ENCODE measurements at places on chromosomes 5 and 9.

DNA sequence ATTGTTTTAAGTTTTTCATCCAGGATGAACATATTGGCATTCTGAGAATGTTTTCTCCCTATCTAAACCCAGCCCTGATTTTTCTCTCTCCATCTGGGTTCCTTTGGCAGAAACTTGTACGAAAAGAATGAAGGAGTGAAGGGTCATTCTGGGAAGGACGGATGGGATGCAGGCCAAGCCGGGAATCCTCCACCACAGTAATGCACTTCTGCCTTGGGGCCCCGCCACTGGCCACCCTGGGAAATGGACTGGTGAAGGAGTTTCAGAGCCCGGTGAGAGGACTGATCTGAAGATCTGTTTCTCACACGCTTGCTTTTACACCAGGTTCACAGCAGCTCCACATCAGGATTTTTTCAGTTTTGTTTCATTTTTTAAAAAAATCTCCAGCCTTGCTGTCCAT, 554.8 kb downstream of the BNC2 start:
- DNase-seq = no peak

DNA sequence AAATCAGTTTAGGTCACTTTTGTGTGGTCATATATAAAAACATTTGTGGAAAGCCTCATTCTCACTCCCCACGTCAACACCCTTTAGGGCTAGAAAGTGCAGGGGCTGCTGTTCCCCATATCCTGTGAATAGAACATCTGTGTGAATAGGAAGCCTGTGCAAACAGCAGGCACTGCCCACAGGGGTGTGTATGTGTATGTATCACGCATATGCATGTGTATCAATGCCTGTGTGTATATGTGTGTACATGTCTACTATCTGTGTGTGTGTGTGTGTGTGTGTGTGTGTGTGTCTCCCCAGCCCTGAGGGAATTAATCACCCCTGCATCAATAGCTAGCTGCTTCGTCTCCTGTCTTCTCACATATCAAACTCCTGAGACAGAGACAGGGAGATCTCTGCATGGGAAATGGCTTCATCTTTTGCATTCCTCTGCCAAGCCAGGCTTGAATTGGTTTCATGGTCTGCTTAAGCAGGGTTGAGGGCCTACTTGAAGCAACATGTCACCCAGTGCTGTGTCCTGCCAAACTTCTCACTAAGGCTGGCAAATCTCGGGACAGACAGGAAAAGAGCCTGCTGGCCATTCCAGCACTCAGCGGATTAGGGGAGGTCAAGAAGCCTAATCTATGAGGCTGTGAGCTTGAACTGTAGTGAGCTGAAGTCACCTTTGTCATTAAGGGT, 265.8 kb downstream of the ADAMTSL1 start:
- no peak for DNase-seq

- no peak for DNase-seq
These were observed 24.4 kb downstream of the SMIM15 start for GRCh38 chr5:61137835-61138234.

- no peak for DNase-seq
These were observed 192.1 kb downstream of the COMMD10 start for GRCh38 chr5:116276952-116277351.

GRCh38 chr9:111180811-111181210, 142.5 kb upstream of the LPAR1 start:
- no peak for DNase-seq

GRCh38 chr5:75053054-75053303, 621 bp upstream of the GCNT4 start:
- DNase-seq = no peak

GRCh38 chr5:74017112-74017511, 391.1 kb downstream of the ARHGEF28 start:
- no peak for DNase-seq

GRCh38 chr9:129252937-129253802, 75.1 kb upstream of the IER5L start:
- DNase-seq = no peak

- DNase-seq = peak; percentile 86
These were observed 42.4 kb upstream of the LARP1 start for GRCh38 chr5:154712518-154713437.

DNA sequence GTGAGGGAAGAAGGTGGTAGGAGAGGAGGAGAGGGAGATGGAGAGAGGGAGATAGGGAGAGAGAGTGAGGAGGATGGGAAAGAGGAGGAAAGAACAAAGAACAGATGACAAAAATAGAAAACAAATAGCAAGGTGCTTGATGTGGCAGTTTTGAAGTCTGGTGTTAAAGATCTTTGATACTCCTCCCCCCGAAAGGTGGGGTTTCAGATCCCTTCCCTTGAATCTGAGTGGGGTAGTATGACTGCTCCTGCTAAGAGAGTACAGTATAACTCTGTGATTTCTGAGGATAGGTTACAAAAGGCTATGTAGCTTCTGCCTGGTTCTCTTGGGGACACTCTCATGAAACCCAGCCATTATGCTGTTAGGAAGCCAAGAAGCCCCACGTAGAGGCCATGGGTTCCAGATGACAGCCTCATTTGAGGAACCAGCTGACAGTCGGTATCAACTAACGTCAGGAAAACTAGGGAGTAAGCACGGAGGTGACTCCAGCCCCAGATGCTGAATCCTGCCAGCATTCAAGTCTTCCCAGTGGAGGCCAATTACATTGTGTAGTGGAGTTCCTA, 102.1 kb downstream of the FANCC start:
- no peak for DNase-seq

- DNase-seq = no peak
These were observed 492.6 kb upstream of the BRINP1 start for GRCh38 chr9:119861842-119862241.

GRCh38 chr9:96006296-96006879, 130.9 kb downstream of the ERCC6L2 start:
- DNase-seq = no peak

- no peak for DNase-seq
These were observed 32.8 kb upstream of the TNIP1 start for GRCh38 chr5:151113651-151114050.

- no peak for DNase-seq
These were observed 66.0 kb downstream of the TBCA start for GRCh38 chr5:77709993-77710685.

DNA sequence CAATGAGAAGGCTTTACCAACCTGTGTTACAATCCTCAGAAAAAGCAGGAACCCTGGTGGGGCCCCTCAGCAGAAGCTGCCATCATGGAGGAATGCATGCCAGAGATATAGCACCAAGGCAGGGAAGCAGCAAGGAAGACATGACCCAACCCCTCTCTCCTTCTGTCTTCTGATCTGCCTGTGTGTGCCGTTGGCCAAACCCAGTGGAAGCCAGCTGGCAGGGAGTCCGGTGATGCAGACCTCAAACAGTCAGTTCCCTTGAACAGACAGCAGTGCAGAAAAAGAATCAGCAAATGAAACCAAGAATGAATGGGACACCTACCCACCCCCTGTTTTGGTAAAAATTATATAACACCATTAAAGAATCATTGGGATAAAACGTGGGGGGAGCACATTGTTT, 234.2 kb downstream of the ZNF608 start:
- no peak for DNase-seq

GRCh38 chr5:2288968-2289367, 406.2 kb upstream of the IRX4 start:
- no peak for DNase-seq

DNA sequence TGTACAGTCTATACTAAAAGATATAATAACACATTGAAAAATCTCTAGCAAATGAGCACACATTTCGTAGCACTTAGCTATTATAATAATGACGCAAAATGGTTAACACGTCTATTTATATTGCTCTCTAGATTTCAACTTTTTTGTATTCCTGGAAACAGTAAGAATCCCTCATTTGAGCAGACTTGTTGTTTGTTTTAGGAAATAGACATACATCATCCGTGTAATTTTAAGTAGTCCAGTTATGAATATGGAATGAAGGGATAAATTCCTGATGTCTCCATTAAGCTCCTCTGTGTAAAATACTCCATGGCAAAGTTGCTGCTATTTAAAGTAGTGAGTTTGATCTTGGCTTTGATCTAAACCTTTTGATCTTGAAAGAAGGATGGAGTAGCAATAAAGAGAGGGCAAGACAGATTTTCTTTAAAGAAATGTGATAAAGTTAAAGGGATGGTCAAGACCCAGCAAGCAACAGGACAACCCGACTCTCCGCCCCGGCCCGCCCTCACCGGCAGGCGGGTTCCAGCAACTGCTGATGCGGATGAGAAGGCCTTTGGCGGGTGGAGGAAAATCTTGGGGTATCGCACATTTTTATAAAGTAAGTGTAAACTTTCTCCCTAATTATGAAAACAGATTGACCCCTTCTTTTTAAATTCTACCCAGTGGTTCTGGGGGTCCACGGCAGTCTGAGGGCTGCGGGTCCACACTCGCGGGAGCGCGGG, 277.4 kb downstream of the AOPEP start:
- peak; percentile 67 for DNase-seq

DNA sequence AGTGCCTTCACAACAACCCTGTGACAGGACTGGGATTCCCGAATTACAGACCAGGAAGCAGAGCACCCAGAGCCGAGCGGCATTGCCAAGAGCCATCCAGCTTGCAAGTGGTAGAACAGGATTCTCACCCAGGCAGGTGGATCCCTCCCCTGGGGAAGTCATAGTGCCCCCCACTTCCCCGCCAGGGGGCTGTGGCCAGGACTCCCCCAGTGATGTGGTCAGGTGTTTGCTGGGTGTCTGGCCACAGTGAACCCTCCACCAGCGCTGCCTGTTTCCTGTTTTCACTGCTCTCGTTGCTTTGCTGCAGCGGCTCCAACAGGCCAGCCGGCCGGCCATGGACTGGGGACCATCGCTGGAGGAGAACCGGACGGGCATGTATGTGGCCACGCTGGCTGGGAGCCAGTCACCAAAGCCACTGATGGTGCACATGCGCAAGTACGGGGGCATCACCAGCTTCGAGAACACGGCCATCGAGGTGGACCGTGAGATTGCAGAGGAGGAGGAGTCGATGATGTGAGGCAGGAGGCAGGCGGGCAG, 19.3 kb downstream of the SLC6A7 start:
- no peak for DNase-seq

DNA sequence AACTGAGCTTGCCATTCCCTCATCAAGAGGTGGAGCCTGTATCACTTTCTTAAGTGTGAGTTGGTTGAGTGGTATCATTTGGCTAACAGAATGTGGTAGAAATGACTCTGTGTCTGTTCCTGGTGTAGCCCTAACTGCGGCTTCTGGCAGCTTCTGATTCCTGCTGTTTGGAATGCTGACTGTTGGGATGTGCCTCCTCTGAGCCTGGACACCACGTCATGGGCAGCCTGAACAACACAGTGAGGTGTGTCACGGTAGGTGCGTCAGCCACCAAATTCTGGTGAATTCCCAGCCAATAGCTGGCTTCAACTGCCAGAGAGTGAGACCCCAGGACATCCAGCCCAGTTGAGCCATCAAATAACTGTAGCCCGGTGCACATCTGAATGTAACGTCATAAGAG, 6.1 kb upstream of the C9orf152 start:
- no peak for DNase-seq

GRCh38 chr9:92426501-92427145, 2.4 kb upstream of the OMD start:
- DNase-seq = no peak

DNA sequence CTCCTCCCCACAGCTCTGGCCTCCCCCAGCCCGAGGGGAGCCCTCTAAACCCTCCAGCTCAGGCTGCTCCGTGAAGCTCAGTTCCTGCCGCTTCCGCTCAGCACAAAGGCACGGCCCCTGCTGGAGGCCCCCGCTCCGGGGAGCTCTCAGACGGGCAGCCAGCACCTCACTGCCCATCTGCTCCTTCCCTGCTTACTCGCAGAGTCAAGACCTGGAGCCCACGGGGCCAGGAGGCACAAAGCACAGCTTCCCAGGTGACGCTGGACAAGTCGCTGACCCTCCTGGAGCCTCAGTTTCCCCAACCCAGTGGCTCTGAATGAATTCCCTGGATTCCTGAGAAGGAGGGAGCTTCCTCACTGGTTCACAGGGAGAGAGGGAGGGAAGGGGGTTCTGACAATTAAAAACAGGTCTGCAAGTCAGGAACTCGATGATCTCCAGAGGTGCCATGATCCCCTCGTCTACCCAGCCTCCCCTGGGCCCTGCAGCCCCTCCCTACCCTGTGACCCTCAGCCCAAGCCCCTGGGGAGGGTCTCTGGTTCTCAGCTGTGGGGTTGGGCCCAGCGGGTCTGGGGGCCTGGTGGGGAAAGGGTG, 36.2 kb downstream of the VAV2 start:
- peak; percentile 84 for DNase-seq

- DNase-seq = no peak
These were observed 116.0 kb upstream of the PAM start for GRCh38 chr5:102638912-102639652.

- no peak for DNase-seq
These were observed 53.1 kb downstream of the HCN1 start for GRCh38 chr5:45643056-45643455.

DNA sequence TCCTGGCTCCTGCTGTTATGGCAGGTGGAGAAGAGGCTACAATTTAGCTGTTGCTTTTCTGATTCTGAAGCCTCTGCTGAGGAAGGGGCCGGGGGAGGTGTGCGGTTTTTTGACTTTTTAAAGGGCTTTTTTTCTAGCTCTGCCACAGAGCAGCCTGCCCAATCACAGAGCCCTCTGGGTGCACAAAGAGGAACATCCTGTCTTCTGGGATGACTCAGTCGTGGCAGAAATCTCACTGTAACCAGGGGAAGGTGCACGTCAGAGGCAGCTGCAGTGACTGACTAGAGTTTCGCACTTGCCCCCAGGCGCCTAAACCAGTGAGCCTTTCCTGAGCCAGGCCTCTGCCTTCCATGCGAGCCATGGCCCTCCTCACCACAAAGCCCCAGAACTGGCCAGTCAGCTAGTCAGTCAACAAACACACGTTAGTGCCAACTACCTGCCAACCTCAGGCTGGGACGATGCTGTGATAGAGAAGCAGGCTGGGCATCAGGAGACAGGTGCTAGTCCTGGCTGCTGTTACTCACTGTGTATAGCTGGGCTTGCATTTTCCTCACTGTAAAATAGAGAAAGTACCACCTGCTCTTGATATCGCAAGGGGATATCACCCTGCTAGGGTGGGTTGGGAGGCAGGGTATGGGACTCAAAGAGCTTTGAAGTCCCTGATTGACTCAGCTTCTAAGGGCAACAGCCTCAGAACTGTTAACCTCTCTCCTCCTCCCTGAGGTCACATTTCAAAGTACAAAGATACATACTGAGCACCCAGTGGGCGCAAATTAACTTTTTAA, 2.2 kb downstream of the AKNA start:
- DNase-seq = no peak

GRCh38 chr5:60700416-60700757, 421 bp upstream of the DEPDC1B start:
- DNase-seq = no peak

- peak; percentile 19 for DNase-seq
These were observed 627.9 kb upstream of the RORB start for GRCh38 chr9:73869264-73869663.

GRCh38 chr9:116549786-116550660, 137.1 kb upstream of the TRIM32 start:
- no peak for DNase-seq

GRCh38 chr9:113387560-113388230, 10.9 kb upstream of the HDHD3 start:
- DNase-seq = no peak
